HepG2 (cell line): ENCODE measurements at places on chromosomes 2 and 18.
A peak's percentile ranks its signal among the peaks of the same experiment; 100 is the strongest.

- H3K4me1 ChIP-seq, result no peaks in the 10 kb centered on the region
- no peak overlapping the region for H3K4me3 ChIP-seq
- DNase-seq, result peak; percentile 33
- H3K27ac ChIP-seq, result no peak overlapping the region
- no peaks in the 10 kb centered on the region for H3K36me3 ChIP-seq
- peaks cover 39% of the 10 kb centered on the region for H3K27me3 ChIP-seq
Measured at GRCh38 chr2:105977212-105977611, 216.9 kb downstream of the UXS1 start.

GRCh38 chr2:209688385-209688784 is 83.2 kb upstream of the UNC80 start:
- no peak overlapping the region for H3K27ac ChIP-seq
- H3K4me1 ChIP-seq, result no peaks in the 10 kb centered on the region
- no peak overlapping the region for H3K4me3 ChIP-seq
- no peaks in the 10 kb centered on the region for H3K36me3 ChIP-seq

GRCh38 chr2:112085916-112086669 is 31.0 kb downstream of the TMEM87B start:
- no peak for DNase-seq
- H3K27me3 ChIP-seq, result no peaks in the 10 kb centered on the region
- H3K36me3 ChIP-seq, result peaks cover 26% of the 10 kb centered on the region
- H3K27ac ChIP-seq, result no peak overlapping the region
- H3K4me3 ChIP-seq, result no peak overlapping the region

- no peak for DNase-seq
- no peaks in the 10 kb centered on the region for H3K4me1 ChIP-seq
- H3K36me3 ChIP-seq, result no peaks in the 10 kb centered on the region
Measured at GRCh38 chr18:38007676-38008330, 442.2 kb upstream of the CELF4 start.

DNA sequence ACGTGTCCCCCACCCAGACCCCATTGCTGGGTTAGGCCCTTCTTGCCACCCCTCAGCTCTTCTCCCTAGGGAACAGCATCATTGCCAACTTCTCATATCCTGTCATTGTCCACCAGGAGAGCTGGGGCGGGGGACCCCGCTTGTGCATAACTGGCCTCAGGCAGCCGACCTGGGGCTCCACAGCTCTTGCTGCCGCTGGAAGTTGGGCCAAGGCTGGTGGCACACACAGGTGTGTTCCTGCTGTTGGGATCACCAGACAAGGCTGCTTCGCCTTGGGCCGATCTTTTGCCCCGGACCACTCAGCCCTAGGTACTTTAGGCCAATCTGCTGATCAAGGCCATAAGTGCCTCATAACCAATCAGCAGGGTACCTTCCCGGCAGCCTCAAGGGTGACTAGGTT is 28.6 kb downstream of the TPRKB start:
- H3K4me3 ChIP-seq, result no peak overlapping the region
- no peaks in the 10 kb centered on the region for H3K36me3 ChIP-seq
- H3K27me3 ChIP-seq, result no peaks in the 10 kb centered on the region; the same call in 1 of the 2 replicates
- H3K27ac ChIP-seq, result no peak overlapping the region
- no peak for DNase-seq

GRCh38 chr2:38344813-38345212 is 32.3 kb downstream of the ATL2 start:
- H3K27me3 ChIP-seq, result no peaks in the 10 kb centered on the region
- no peak for DNase-seq
- peaks cover 35% of the 10 kb centered on the region for H3K36me3 ChIP-seq
- peaks cover 26% of the 10 kb centered on the region for H3K4me1 ChIP-seq
- H3K27ac ChIP-seq, result peak overlapping the region; percentile 48
- no peak overlapping the region for H3K4me3 ChIP-seq

- H3K36me3 ChIP-seq, result no peaks in the 10 kb centered on the region
- no peak for DNase-seq
- no peaks in the 10 kb centered on the region for H3K4me1 ChIP-seq
- no peak overlapping the region for H3K4me3 ChIP-seq
Measured at GRCh38 chr2:121251497-121251896, 33.5 kb downstream of the TFCP2L1 start.

- no peaks in the 10 kb centered on the region for H3K36me3 ChIP-seq
- H3K27me3 ChIP-seq, result peaks cover 7% of the 10 kb centered on the region
- H3K4me3 ChIP-seq, result no peak overlapping the region
- peak; percentile 36 for DNase-seq
- H3K27ac ChIP-seq, result no peak overlapping the region
Measured at GRCh38 chr2:96913398-96914202, 43.7 kb upstream of the SEMA4C start.

DNA sequence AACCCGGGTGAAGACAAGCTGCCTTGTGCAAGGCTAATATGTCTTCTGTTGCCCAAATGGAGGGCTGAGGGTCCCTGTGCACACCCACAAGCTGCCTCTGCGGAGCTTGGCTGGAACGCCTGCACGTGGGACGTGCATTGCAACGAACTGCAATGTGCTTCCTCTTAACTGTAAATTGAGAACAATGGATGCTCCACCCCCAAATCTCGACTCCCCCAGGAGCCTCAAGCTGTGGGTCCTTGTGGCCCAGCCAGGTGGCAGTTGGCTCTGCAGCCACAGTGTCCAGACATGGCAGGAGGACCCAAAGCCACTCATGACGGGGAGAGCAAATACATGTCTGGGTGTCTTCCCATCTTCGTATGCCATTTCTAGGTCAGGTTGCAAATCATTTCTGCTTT is 90.1 kb downstream of the TWIST2 start:
- H3K36me3 ChIP-seq, result no peaks in the 10 kb centered on the region
- no peak overlapping the region for H3K4me3 ChIP-seq
- DNase-seq, result no peak

DNA sequence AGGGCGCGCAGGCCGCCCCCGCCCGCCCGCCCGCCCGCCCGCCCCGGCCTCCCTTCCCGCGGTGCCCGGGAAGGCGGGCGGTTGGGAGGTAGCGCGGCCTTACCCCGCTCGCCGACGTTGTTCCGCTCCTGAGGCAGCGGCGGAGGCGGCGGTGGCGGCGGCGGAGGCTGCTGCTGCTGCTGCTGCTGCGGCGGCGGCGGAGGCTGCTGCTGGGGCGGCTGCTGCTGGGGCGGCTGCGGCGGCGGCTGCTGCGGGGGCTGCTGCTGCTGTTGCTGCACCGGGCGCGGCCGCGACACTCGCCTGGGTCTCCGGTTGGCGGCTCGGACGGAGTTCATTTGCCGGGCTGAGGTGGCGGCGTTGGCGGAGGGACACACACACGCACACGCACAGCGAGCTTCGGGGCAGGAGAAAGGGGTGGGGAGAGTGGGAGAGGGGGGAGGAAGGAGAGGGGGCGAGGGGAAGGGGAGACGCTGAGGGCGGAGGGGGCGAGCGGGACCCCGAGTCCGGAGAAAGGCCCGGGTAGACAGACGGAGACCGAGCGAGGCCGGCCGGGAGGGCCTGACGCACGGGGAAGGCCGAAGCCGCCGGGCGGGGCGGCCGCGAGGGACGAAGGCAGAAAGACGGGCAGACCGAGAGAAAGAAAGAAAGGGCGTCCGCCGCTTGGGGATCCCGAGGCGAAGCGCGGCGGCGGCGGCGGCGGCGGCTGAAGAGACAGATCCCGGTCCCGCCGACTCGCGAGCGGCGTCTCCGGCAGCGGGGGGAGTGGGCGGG is 727 bp downstream of the FBXO11 start:
- no peaks in the 10 kb centered on the region for H3K36me3 ChIP-seq
- no peaks in the 10 kb centered on the region; the same call in 2 of the 3 replicates for H3K27me3 ChIP-seq
- H3K4me3 ChIP-seq, result peak overlapping the region; percentile 100
- peaks cover 29% of the 10 kb centered on the region for H3K4me1 ChIP-seq
- DNase-seq, result no peak

DNA sequence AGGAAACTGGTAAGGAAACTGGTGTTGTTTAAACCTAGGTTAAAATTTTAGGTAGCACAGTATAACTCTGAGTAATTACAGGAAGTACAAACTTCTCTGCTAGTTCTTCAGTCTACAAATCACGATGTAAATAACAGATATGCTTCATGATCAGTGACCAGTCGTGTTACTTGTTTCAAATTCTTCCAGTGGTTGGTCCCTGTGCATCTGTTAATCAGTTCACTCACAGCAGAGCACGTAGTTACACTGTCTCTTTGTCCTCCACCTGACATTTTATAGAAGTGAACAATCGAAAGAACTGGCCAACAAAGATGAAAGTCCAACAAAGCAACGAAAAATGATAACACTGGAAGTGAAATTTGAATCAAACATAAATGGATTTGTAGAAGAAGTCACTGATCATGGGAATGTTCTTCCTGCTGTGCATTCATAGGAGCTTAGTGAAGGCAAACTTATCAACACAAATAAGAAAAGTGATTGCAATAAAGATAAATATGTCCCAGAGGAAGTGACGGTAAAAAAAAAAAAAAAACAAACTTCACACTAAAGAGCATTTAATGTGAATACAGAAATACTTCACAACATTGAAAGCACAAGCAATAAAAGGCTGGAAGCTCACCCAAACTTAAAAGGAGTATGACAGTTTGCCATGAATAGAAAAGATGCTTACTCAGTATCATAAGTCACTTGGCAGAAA is 7.0 kb downstream of the EIF2AK2 start:
- peaks cover 10% of the 10 kb centered on the region for H3K36me3 ChIP-seq
- DNase-seq, result peak; percentile 72
- H3K27me3 ChIP-seq, result no peaks in the 10 kb centered on the region

DNA sequence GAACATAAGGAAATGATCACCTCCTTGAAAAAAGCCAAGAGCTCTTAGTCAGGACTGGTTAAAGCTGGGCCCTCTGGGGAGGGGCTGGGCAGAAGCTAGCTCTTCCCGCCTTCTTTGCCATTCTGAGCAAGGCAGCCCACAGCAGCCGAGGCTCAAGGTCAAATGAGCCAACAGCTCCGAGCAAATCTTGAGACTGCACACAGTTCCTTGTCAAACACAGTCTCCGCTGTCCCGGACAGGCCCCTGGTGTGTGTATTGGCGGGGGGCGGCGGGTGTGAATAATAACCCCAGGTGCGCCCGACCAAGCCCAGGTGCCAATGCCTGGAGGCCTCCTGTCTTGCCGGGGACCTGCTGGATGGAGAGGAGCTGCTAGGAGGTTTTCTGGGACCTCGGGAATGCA is 46.4 kb upstream of the ACAA2 start:
- no peak overlapping the region for H3K27ac ChIP-seq
- H3K4me1 ChIP-seq, result peaks cover 16% of the 10 kb centered on the region
- no peaks in the 10 kb centered on the region for H3K27me3 ChIP-seq
- no peak overlapping the region for H3K4me3 ChIP-seq
